ENCODE measurements at places on chromosomes 3 and 15. TPM values are rescaled to one million over a fixed set of nuclear protein-coding genes. Genes with fewer than 3 reads are reported as not detected.

- no peak for DNase-seq
Observed at GRCh38 chr3:37891227-37891626, 29.5 kb downstream of the CTDSPL start.

GRCh38 chr15:78603467-78603866, 17.3 kb downstream of the CHRNA3 start:
- no peak for DNase-seq

- DNase-seq: no peak
Observed at GRCh38 chr3:40229963-40230362, 79.5 kb upstream of the EIF1B start.

DNA sequence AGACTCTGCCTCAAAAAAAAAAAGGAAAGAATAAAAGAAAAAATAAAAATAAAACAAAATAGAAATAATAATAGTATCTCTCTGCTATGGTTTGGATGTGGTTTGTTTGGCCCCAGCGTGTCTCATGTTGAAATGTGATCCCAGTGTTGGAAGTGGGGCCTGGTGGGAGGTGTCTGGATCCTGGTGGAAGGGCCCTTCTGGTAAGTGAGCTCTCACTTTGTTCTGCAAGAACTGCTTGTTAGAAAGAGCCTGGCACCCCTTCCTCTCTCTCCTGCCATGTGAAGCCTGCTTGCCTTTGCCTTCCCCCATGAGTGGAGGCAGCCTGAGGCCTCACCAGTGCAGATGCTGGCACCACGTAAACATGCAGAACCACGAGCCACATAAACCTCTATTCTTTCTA, 26.3 kb downstream of the TMEM44 start:
- DNase-seq: no peak

- no peak for DNase-seq
Observed at GRCh38 chr3:175792245-175792644, 933.1 kb downstream of the NAALADL2 start.

GRCh38 chr15:87618203-87618725, 638.3 kb downstream of the NTRK3 start:
- no peak for DNase-seq

Gene BDH1
- 51.5 TPM for total RNA-seq

Gene ATP2B2
- not detected for total RNA-seq

Gene HDC
- total RNA-seq: not detected

Gene RPP25
- 68.1 TPM for total RNA-seq

Gene FBXO45
- 10.6 TPM for total RNA-seq
